ENCODE measurements at places on chromosomes 5 and 9.

GRCh38 chr5:64506567-64507263 is 900 bp downstream of the RGS7BP start:
- no peak for DNase-seq

DNA sequence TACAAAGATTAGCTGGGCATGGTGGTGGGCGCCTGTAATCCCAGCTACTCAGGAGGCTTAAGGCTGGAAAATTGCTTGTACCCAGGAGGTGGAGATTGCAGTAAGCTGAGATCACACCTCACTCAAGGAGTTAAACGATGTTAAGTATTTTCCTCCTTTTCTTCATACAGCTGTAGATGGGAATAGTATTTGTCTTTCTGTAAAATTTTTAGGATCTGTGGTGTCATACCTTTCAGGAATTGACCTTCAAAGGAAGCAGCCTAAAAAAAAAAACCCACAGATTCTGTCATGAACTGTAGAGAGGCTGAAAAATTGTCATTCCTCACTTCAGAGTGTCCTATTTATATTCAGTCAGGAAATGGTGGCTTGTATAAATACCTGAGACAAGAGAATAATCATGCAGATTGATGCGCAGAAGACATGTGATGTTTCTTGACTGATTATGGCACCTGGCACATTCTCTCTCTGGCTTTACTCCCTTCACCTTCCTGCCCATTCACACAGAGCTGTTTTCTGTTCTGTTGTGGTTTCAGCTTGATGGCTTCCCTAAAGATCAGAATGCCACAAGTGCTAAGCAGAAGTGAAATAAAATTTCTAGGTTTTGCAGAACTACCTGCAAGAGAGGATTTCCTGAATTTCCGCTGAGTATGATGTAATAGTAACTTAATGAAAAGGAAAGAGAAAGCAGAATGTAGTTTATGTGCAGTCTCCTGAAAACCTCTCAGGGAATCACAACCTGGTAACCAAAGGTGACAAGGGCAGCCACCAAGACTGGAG is 3.8 kb downstream of the IFNA1 start:
- DNase-seq: no peak

DNA sequence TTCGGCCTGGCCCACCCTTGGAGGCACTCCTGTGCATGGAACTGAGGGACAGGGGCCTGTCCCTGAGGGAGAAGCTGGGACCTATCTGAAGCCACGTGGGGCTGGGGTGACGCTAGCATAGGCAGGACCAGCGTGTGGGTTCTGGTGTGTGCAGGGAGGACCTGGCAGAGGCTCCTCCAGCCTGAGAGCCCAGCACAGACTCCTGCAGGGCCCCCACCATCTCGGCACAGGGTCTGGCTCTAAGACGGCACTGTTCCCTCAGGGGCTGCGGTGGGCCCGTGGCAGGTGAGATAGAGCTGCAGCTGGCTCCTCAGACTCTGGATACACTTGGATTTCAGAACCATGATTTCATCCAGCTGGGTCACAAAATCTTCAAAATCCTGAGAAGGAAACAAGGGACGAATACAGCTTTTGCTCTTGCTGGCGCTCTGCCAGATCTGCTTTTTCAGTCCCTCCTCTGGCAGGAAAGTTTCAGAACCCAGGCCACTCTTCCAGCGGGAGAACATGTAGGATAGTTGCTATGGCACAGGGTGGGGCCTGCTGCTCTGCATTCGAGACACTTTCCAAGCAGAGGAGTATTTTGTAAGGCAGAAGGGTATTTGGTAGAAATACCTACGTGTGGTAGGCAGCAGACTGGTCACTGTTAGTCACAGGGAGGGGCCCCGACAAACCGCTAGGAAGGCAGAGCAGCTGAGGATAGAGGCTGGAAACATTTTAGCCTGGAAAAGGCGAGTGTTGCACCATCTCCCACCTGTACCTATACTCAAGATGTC is 74.7 kb downstream of the KIF24 start:
- peak; percentile 59 for DNase-seq

- no peak for DNase-seq
Measured at GRCh38 chr9:7273575-7273974, 515.8 kb downstream of the KDM4C start.

- DNase-seq: no peak
Measured at GRCh38 chr5:141605523-141606277, 13.1 kb downstream of the DIAPH1 start.

- DNase-seq: no peak
Measured at GRCh38 chr5:137035480-137035878, 463.6 kb downstream of the SPOCK1 start.

DNA sequence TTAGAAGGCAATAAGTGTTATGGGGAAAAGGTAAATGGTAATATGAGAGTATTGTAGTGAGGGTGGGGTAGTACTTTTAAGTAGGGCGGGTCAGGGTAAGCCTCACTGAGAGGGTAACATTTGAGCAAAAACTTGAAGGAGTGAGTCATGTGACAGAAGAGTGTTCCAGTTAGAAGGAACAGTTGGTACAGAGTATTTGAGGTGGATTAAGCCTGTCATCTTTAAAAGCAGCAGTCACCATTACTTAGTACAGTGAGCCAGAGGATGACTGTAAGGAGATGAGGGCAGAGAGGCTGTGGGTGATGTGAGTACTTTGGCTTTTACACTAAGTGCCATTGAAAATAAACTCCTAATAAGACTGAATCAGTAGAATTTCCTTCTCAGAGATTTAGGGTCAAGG is 54.8 kb downstream of the UBAP1 start:
- no peak for DNase-seq

Data from aorta (tissue), 5 donors.